ENCODE measurements at places on chromosomes 5 and 9.

GRCh38 chr5:116371935-116372334 is 202.7 kb downstream of the SEMA6A start:
- no peak for DNase-seq

- DNase-seq: no peak
Measured at GRCh38 chr9:111108946-111109345, 70.7 kb upstream of the LPAR1 start.

DNA sequence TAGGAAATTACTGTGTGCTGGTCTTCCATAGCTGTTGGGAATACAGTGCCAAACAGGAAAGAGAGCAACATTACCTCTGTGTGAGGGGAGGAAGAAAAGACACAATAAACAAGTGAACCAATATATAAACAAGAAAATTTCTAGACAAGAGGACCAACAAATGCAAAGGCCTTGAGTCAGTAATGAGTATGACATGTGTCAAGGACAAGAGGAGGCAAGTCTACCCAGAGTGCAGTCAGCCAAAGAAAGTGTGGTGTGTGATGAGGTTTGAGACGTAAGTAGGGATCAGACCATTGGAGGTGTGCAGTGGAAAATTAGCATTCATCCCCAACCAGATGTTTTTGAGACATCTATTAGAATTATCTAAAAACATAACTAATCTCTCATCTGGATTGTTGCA is 69.5 kb upstream of the CDH6 start:
- no peak for DNase-seq

GRCh38 chr9:82080265-82080664 is 91.7 kb downstream of the SPATA31D1 start:
- DNase-seq: no peak

DNA sequence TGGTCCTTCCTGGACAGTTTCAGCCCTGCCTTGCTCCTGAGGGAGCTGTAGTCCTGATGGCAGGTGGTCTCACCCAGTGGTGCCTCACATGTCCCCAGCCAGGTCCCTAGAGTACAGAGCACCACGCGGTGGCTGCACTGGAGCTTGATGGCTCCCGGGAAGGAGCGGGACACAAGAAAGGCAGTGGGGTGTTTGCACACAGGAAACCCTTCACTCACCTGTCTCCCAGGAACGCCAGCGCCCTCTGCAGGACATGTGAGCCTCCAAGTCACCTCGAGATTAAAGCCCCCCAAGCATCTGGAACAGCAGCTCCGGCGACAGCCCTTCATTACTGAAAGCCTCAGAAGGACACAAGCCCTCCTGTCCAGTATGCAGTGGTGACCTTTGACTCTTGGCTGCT is 19.9 kb upstream of the TMEM250 start:
- DNase-seq: no peak

- DNase-seq: no peak
Measured at GRCh38 chr5:120096413-120096812, 367.7 kb upstream of the PRR16 start.

Data from left ventricle myocardium inferior (tissue), 1 donor.